SIG-M5 (cell line): ENCODE measurements at places on chromosomes 5 and 9.

DNA sequence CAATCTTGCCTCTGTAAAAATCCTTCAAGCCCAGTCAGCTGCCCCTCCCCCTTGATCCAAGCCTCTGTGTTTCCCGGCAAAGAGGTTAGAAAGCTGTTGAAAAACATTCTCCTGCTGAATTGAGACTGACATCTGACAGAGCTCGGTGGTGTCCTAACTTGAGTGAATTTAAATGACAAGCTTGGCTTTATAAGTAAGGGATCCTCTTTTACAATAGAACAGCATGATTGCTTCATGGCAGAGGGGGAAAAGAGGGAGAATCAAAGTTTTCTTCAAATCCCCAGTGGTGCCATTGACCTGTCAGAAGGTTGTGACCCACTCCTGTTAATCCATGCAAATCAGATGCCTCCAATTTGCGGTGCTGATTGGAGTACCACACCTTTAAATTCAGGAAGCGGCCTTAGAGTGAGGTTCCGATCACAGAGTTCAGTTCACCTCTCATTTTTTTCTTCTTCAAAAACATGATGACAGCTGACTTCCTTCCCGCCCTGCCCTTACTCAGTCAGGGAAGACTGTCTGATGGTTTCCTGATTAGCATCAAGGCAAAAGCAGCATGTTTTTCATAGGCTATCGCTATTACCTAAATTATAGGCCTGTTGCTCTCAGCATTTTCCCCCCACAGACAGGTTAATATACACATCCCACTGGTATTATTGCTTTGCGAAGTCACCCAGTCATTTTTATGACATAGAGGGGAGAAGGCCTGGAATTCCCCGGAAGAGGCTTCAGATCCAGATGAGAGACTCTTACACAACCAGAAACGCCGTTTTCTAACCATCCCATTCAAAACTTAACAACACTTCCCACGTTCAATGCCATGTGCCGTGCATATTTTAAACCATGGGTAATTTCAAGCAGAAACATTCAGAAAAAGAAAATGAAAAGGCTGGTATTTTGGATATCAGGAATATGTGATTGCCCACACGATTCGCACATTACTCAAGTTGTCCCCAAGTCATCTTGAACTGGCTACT lies 141.4 kb downstream of the EBF1 start:
- no peak for DNase-seq

DNA sequence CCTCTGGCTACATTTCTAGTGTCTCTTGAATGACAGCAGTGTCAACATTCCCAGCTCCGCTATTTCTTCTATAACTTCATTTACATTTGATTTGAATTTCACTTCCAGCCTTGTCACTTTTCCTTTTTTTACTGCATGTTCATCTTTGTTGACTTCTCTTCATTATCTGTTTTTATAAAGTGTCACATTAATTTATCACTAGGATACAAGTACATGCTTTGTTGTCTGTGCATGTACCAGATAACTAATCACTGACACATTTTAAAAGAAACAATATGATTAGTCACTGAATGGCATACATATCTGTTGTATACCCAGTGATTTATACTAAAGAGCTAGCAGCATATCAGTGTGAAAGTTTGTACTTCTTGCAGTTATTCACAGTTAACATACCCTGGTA lies 29.1 kb downstream of the ARSK start:
- no peak for DNase-seq

GRCh38 chr9:114256827-114257328 lies 66.0 kb upstream of the ORM1 start:
- no peak for DNase-seq

GRCh38 chr5:1474866-1475543 lies 29.8 kb upstream of the SLC6A3 start:
- DNase-seq, result no peak

DNA sequence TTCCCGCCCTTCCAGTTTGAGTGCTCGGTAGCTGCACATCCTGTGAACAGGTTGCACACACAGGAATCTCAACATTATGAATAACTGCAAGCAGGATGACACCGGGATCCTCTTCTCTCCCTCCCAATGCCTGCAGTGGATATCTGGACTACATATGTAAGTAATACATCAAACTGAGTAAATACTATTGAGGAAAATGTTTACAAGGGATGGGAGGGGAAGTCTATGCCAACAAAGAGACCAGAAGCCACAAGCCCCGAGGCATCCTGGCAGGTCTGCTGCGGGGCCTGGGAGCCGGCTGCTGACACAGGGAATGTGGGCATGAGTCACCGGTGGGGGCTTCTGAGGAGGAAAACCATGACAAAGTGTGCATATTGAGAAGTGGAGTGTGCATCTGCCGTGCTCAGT lies 8.6 kb upstream of the ANKRD33B start:
- no peak for DNase-seq

DNA sequence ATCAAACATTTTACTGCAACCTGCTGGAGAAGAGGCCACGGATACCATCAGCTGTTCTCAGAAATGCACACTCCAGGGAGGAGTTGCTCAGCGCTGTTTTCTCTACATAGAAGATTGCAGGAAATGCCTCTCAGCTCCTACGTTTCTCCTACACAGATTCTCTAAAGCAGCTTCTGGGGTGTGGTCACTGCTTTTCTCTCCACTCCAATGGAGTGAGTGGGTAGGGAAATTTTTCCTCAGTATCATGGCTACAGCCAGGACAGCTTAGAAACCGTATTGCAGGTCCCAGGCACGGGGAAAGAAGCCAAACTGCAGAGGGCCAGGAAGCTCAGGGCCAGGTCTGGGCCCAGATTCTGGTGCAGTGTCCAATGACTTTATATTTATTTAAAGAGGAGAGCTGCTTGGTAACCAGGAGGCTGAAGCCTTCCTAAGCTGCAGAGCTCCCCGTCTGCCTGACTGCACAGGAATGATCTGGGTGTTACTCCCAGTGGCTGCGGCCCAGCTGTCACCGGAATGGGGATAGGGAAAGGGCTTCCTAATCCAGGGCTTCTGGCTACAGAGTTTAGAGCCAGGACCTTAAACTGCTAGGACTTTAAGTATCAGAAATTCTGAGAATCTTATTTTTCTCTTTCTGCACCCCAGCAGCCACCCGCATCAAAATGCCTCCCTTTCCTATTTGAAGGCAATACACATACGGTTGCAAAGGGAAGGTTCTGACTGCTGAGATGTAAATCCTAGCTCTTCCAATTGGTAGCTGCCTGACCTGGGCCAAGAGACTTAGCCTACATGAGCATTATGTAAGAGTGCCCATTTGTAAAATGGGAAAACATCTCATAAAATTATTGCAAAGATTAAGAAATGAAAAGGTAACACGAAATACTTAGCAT lies 1.4 kb upstream of the SPTAN1 start:
- DNase-seq, result no peak

DNA sequence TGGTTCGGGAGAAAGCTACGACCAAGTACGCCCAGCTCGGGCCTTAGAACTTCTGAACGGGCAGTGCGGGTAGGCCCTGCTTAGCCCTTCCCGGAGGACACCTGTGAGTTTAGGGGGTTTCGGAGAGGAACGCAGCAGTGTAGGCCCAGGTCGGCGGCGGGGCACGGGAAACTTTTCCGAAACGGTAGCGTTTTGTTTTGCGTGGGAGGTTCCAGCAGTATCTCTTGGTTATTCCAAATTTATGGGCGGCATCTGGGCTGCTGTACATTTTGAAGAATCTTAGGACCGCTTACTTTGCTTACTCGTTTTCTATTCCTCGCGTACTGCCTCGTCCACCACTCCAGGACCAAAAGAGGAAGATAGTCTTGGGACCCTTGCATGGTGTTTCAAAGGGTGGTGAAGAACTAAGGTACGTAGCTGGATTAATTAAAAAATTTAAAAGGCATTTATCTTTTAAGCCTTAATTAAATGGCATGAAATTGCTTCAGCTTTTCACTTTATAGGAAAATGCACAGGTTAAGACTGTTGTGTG lies 492 bp downstream of the TENT2 start:
- no peak for DNase-seq
